ENCODE measurements at places on chromosomes 4 and X.

DNA sequence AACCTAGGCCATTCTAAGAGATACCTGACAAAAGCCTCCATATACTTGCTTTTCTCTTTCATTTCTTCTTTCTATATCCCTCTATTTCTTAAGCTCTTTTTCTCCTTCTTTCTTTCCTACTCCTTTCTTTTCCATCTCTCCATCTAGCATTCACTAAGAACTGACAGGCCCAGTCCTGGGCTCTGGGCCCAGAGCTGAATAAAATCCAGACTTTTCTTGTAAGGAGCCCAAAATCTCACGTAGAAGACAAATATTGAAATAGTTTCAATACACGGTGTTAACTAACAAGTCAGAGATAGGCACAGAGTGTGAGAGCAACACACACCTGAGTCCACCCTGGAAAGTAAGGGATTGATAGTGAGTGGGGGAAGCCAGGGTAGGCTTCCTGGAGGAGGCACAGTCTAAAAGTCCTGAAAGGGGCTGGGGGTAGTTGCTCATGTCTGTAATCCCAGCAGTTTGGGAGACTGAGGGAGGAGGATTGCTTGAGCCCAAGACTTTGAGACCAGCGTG lies 73.2 kb upstream of the EFNB1 start:
- no peak for DNase-seq

DNA sequence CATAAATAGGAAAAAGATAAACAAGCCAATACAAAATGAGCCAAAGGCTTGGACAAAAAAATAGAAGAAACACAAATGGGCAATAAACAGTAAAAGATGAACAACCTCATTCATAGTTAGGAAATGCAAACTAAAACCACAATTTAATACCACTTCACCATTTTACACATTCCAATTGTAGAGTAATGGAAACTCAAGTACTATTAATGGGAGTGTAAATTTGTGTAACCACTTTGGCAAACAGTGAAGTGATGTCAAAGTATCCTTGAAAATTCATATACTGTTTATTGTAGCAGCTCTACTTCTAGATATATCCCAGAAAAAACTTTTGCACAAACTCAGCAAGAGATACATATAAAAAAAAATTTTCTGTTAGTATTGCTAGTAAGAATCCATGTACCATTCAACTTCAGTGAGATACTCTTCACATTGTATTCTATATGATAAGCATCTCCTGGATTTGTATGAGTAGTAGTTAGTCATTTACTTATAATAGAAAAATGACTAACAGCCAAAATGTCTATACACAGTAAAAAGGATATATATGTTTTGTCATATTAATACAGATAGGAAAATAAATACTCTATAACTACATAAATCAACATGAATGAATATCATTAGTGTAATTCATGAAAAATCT lies 229.8 kb downstream of the DKK2 start:
- no peak for DNase-seq

DNA sequence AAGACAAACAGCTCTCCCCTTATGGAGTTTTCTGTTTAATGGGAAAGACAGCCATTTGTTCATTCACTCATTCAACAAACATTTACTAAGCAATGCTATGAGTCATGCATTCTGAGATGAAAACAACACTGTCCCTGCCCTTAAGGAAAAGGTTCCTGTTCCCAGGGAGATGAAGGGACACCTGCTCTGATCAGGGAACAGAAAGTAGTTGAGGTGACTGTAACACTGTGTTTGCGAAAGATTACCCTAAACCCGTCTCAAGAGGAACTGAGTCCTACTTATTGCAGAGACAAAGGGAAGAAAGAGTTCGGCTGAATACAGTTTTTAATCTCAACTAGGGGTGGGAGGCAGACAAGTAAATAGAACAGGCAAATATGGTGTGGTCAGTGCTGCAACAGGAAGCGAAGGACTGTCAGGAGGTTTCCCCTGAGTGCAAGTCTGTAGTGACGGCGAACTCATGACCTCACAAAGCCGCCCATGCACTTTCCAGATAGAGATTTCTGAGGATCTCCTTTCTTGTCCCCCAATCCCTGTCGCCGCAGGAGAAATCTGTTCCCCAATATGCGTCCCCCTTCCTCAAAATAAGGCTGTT lies 712 bp downstream of the STX18 start:
- peak; percentile 35 for DNase-seq

GRCh38 chr4:153114771-153115321 lies 89.4 kb upstream of the TRIM2 start:
- DNase-seq = no peak

DNA sequence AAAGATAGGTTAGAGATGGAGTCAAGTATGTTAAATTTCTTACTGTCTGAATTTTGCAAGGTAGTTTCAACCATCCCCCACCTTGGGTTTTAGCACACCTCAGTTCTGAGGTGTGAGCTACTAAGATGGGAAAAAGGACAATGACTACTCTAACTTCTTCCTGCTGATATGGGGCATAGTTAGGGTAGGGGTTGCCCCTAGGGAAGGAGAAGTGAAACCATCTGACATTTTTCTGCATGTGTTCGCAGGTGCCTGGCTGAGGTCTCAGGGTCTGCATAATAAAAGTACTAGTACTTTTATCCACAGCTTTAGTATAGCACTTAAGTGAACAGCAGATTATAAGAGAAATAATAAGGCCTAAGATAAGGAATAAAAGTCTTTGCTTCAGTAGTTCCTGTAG lies 129.5 kb upstream of the CYSLTR1 start:
- no peak for DNase-seq

DNA sequence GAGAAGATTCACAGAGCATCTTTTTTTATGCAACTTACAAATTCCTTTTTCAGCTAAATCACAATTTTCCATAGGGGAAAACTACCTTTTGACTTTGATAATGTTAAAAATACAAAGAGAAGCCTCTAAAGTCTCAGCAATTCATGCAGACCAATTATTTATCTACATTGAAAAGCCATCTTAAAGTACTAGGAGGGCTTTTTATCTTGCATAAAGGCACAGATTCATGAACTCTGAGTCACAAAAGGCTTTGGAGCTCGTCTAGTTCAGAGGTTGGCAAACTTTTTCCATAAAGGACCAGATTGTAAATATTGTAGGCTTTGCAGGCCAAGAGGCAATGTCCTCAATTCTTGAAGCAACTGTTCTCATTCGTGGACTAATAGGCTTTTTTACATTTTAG lies 210.4 kb upstream of the HDX start:
- DNase-seq = no peak

GRCh38 chrX:13697455-13697854 lies 8.5 kb downstream of the RAB9A start:
- peak; percentile 48 for DNase-seq
